HCT116 (cell line): ENCODE measurements at places on chromosomes 1 and 21. TPM values are rescaled to one million over a fixed set of nuclear protein-coding genes. Genes with fewer than 3 reads are reported as not detected.

NPPA gene
- total RNA-seq: not detected

OR6K2 gene
- total RNA-seq: not detected

NLRP3 gene
- total RNA-seq: not detected

MXRA8 gene
- total RNA-seq: 0.74 TPM

NPHS2 gene
- total RNA-seq: not detected

KTI12 gene
- 8.2 TPM for total RNA-seq

LUZP1 gene
- 22.4 TPM for total RNA-seq

CHIT1 gene
- not detected for total RNA-seq

TRIM67 gene
- 0.02 TPM for total RNA-seq

CYP4A11 gene
- not detected for total RNA-seq

TDRD10 gene
- total RNA-seq: not detected

XCL1 gene
- not detected for total RNA-seq

C1orf115 gene
- total RNA-seq: 16.8 TPM

- no peaks in the 10 kb centered on the region for H3K27me3 ChIP-seq
- no peak overlapping the region for H3K27ac ChIP-seq
- DNase-seq: no peak
- no peaks in the 10 kb centered on the region for H3K4me1 ChIP-seq
- no peaks in the 10 kb centered on the region for H3K36me3 ChIP-seq
Measured at GRCh38 chr1:59071289-59071688, 225.6 kb upstream of the FGGY start.

GRCh38 chr1:240284656-240285414 lies 193.2 kb downstream of the FMN2 start:
- H3K27me3 ChIP-seq: no peaks in the 10 kb centered on the region
- no peak overlapping the region for H3K4me3 ChIP-seq
- no peak overlapping the region for H3K27ac ChIP-seq
- no peaks in the 10 kb centered on the region for H3K4me1 ChIP-seq

DNA sequence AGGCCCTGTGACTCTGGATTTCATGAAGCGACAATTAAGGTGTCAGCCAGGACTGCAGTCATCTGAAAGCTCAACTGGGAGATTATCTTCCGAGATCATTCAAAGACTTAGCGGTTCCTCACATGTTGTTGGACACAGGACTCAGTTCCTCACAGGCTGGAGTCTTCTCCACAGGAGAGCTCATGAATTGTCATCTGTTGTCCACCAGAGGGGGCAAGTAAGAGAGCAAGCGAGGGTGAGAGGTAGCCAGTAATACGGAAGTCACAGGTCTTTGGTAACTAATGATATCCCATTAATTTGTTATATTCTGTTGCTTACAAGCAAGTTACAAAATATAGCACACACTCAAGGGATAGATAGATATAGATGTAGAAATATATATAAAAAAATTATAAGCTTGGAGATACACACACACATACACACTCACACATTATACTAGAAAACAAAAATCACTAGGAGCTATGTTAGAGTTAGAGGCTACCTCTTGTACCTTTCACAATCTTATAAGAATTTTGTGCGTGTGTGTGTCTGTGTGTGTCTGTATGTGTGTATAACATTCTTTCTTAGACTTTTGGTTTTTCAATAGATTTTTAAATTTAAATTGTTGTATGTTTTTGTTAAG lies 1695.3 kb downstream of the BRINP3 start:
- peak; percentile 81 for DNase-seq
- H3K36me3 ChIP-seq: no peaks in the 10 kb centered on the region
- H3K4me3 ChIP-seq: no peak overlapping the region
- H3K4me1 ChIP-seq: no peaks in the 10 kb centered on the region

- no peak for DNase-seq
- H3K27me3 ChIP-seq: peaks cover 12% of the 10 kb centered on the region; the same call in 1 of the 2 replicates
- no peaks in the 10 kb centered on the region for H3K36me3 ChIP-seq
Measured at GRCh38 chr1:206768472-206769303, 1.9 kb upstream of the IL19 start.

- H3K27ac ChIP-seq: no peak overlapping the region
- no peaks in the 10 kb centered on the region for H3K36me3 ChIP-seq
- H3K4me3 ChIP-seq: no peak overlapping the region
- DNase-seq: no peak
- no peaks in the 10 kb centered on the region for H3K27me3 ChIP-seq
Measured at GRCh38 chr1:76501586-76502219, 365.6 kb upstream of the ST6GALNAC5 start.

DNA sequence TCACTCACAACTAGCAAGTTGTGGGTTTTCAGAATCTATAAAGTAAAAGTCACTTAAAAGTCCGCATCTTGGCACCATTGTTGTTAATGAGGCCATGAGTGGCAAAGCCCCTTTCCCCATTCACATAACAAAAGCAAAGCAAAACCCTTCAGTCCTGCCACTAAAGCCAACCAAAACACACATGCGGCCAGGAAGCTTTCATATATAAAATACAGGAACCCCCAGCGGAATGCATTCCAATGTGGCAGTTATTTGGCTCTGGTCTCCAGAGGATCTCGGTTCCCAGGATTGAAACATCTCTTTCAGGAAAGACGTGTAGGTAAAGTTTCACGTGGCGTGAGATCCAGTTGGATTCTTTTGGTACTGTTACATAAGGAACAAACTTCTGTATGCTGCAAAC lies 2.5 kb upstream of the LBR start:
- no peaks in the 10 kb centered on the region for H3K36me3 ChIP-seq
- H3K4me3 ChIP-seq: no peak overlapping the region
- H3K27me3 ChIP-seq: no peaks in the 10 kb centered on the region
- peaks cover 24% of the 10 kb centered on the region for H3K4me1 ChIP-seq
- DNase-seq: no peak

DNA sequence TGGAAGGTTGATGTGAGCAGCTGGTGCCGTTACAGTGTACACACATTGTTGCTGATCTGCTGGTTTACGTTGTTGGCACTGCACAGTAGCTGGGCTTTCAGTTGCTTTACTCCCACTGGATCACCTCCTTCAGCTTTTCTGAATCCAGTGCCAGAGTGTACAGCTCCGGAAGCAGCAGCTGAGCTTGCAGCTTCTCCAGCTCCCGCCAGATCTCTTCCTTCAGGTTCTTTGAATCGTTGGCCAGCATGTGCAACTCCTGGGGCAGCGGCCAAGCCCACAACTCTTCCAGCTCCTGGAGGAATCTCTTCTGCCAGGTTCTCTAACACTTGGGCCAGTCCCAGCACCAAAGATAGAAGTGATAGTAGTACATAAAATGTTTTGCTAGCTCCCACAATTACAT lies 149.7 kb upstream of the RRP15 start:
- no peaks in the 10 kb centered on the region for H3K4me1 ChIP-seq
- no peaks in the 10 kb centered on the region for H3K27me3 ChIP-seq
- H3K36me3 ChIP-seq: no peaks in the 10 kb centered on the region
- no peak overlapping the region for H3K4me3 ChIP-seq
- DNase-seq: no peak

DNA sequence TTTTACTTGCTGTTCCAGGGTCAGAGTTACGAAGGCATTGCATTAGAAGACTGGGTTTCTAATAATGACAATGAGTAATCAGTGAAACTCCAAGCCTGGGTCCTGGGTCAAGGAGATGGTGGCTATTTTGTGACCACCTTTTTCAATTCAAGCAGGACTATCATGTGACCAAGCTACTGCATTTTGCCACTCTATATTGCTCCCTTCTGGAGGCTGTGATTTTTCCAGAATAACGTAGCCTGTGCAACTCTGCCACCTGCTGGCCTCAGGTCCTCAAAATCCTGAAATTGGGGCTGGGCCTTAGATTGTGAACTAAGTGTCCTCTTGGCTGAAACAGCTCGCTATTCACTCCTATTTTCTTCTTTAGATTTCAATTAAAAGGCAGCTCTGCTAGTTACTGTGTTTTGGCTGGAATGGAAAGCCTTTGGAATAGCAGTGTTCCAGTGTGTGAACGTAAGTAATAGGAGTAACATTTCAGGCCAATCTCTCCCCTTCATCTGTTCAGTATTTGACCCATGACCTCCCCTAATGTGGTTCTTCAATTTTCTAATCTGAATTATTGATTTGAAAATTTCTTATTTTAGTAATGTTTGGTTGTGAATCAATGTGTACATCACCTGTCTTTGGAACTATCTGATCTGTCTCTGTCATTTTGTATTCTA lies 52.9 kb upstream of the CD46 start:
- peak; percentile 70 for DNase-seq
- H3K4me1 ChIP-seq: 0 out of 2 replicates have a peak, but pooled peaks cover 3% of the 10 kb centered on the region
- H3K4me3 ChIP-seq: no peak overlapping the region
- H3K27me3 ChIP-seq: no peaks in the 10 kb centered on the region

DNA sequence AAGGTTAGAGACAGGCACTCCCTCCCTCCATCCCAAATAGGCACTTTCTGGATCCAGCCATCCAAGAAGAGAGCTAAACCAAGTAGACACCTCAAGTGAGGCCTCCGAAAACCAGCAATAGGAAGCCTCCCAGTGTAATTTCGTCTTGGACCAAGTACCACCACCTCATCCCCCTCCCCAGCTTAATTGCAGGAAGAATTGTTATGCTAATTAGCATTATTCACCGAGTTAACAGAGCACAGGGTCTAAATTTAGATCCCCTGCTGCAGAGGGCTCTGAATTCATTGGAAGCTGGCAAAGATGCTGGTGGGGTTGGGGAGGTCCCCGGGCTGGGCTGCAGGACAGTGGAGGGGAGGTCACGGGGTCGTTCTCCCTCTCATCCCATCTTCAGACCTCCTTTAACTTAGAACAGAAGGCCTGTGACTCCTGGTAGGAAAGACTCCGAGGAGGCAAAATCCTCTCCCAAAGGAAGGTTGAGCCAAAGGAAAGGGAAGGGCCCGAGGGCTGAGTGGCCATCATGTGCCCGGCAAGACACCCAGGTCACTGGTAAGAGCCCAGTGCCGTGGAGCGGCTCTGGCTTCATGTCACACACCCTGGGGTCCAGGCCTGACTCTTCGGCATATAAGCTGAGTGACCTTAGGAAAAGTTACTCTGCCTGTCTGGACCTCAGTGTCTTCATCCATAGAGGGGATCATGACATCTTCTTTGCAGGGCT lies 209.2 kb upstream of the GRIK3 start:
- H3K4me1 ChIP-seq: no peaks in the 10 kb centered on the region
- H3K27ac ChIP-seq: no peak overlapping the region
- H3K36me3 ChIP-seq: no peaks in the 10 kb centered on the region
- no peak overlapping the region for H3K4me3 ChIP-seq
- H3K27me3 ChIP-seq: peaks cover 42% of the 10 kb centered on the region

- no peak overlapping the region for H3K4me3 ChIP-seq
- no peak overlapping the region for H3K27ac ChIP-seq
- H3K36me3 ChIP-seq: no peaks in the 10 kb centered on the region
- no peak for DNase-seq
- no peaks in the 10 kb centered on the region for H3K27me3 ChIP-seq
- no peaks in the 10 kb centered on the region for H3K4me1 ChIP-seq
Measured at GRCh38 chr1:43396059-43396458, 6.4 kb downstream of the SZT2 start.

- peaks cover 39% of the 10 kb centered on the region for H3K4me1 ChIP-seq
- peak within 1 kb of the TSS; percentile 75 for H3K4me3 ChIP-seq
- DNase-seq: peak; percentile 96
- peak within 1 kb of the TSS; percentile 95 for H3K27ac ChIP-seq
- H3K36me3 ChIP-seq: no peaks in the 10 kb centered on the region
Measured at GRCh38 chr1:167220537-167221125, at the start of gene POU2F1. Gene POU2F1, plus strand, starts transcription at chr1:167220886. Its CDS starts 12 bp downstream, at chr1:167220898.

GRCh38 chr21:38743772-38744529 lies 61.8 kb upstream of the ETS2 start:
- no peaks in the 10 kb centered on the region for H3K27me3 ChIP-seq
- no peak overlapping the region for H3K4me3 ChIP-seq
- no peak for DNase-seq
- H3K27ac ChIP-seq: no peak overlapping the region
- no peaks in the 10 kb centered on the region for H3K36me3 ChIP-seq

GRCh38 chr1:231966983-231967382 lies 340.4 kb downstream of the DISC1 start:
- DNase-seq: no peak

GRCh38 chr21:29557200-29557599 lies 258.5 kb downstream of the BACH1 start:
- no peaks in the 10 kb centered on the region for H3K4me1 ChIP-seq
- no peak for DNase-seq
- no peaks in the 10 kb centered on the region for H3K36me3 ChIP-seq

- peaks cover 20% of the 10 kb centered on the region for H3K4me1 ChIP-seq
- DNase-seq: peak; percentile 52
- no peak overlapping the region for H3K4me3 ChIP-seq
Measured at GRCh38 chr1:66944330-66945274, 19.8 kb downstream of the MIER1 start.

GRCh38 chr1:37338658-37339057 lies 135.7 kb upstream of the ZC3H12A start:
- peaks cover 34% of the 10 kb centered on the region for H3K27me3 ChIP-seq
- no peak for DNase-seq
- no peaks in the 10 kb centered on the region for H3K4me1 ChIP-seq
- no peak overlapping the region for H3K4me3 ChIP-seq
- H3K36me3 ChIP-seq: no peaks in the 10 kb centered on the region

DNA sequence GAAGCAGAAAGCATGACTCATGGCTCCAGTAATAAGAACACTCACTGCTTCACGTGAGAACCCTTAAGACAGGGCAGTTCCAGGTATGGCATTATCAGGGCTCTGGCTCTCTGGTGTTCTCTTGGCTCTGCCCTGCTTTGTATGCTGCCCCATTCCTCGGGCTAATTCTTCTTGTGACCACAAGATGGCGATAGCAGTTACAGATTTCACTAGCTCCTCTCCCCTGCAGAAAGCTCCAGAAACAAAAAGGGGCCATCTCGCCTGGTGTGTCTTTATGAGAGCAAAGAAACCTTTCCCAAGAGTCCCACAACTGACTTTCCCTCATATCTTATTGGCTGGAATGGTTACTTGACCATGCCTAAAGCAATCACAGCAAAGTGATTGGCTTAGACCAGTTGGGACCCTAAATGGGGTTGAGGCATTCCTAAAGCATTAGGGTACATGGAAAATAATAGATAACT lies 60.1 kb downstream of the F3 start:
- H3K27ac ChIP-seq: no peak overlapping the region
- H3K4me3 ChIP-seq: no peak overlapping the region
- H3K36me3 ChIP-seq: peaks cover 3% of the 10 kb centered on the region
- H3K27me3 ChIP-seq: no peaks in the 10 kb centered on the region

DNA sequence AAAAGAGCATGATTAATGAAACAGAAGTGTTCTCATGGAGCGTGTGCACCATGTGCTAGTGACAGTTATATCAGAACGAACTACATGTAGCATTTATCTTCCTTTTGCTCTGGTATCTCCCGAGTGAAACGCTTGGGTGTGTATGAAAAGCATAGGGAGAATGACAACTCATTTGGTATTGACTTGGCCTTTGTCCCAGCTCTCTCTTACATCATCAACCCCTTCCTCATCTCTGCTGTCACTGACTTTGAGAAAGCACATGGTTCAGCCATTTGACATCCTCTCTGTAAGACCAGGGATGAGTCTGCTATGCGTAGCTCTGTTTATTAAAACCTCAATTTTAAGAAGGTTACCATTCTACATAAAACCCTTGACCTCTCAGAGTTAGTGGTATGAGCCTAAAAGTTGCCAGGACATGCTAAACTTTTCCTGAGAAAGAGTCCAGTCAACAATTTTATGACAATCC lies 201.0 kb downstream of the NRIP1 start:
- H3K4me3 ChIP-seq: no peak overlapping the region
- no peak overlapping the region; the same call in 1 of the 2 replicates for H3K27ac ChIP-seq
- no peak for DNase-seq
- H3K27me3 ChIP-seq: no peaks in the 10 kb centered on the region
- peaks cover 10% of the 10 kb centered on the region; the same call in 1 of the 2 replicates for H3K4me1 ChIP-seq
- H3K36me3 ChIP-seq: no peaks in the 10 kb centered on the region
